ENCODE measurements at places on chromosomes 3 and 15. TPM values are rescaled to one million over a fixed set of nuclear protein-coding genes. Genes with fewer than 3 reads are reported as not detected.

Gene STAC
- total RNA-seq = 0.75 TPM

Gene ARGFX
- total RNA-seq = not detected

Gene BNC1
- 73.0 TPM for total RNA-seq

GRCh38 chr3:192382861-192383260 lies 344.5 kb downstream of the FGF12 start:
- DNase-seq = no peak

- DNase-seq = no peak
These were observed 873.9 kb downstream of the MCTP2 start for GRCh38 chr15:95105229-95105628.

GRCh38 chr3:184227481-184227935 lies 1.9 kb upstream of the VWA5B2 start:
- no peak for DNase-seq
